ENCODE measurements at places on chromosomes 2 and 18. TPM values are rescaled to one million over a fixed set of nuclear protein-coding genes. Genes with fewer than 3 reads are reported as not detected.

The CROCC2 gene
- total RNA-seq, result not detected

DNA sequence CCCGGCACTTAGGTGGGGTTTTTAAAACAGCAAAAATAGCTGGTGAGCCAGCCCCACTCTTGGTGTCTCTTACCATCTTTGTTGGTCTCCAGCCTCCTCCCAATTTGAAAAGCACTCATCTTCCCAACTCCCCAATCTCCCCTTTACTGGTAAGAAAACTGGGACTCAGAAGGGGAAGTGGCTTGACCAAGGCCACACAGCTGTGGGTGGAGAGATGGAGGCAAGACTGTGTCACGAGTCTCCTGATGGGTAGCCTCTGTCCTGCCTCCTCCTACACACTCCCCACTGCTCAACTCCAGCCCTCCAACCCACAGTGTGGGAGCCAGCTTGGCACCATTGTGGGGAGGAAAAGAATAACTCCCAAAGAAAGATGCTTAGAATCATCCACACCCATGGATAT, 140.4 kb downstream of the SMAD2 start:
- H3K27ac ChIP-seq, result no peak overlapping the region
- H3K4me1 ChIP-seq, result no peaks in the 10 kb centered on the region
- H3K36me3 ChIP-seq, result no peaks in the 10 kb centered on the region
- H3K4me3 ChIP-seq, result no peak overlapping the region
- no peaks in the 10 kb centered on the region for H3K27me3 ChIP-seq

The RUFY4 gene
- total RNA-seq, result not detected

DNA sequence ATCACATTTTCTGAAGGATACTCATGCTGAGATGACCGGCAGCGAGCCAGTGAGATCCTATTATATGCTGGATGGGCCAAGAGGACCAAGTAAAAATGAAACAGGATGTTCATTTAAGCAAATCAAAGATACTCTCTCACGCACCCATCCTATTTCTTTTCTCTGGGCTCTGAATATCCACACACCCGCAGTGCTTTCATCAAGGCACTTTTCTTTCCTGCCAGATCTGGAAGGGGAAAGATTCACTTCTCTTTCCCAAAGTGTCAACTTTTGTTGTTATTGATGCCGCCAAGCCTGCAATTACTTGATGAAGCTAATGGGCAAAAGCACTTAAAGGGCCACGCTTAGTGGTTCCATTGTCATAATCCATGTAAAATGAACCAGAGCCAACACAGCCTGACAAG, 191.9 kb upstream of the CHAC2 start:
- H3K27ac ChIP-seq, result no peak overlapping the region
- DNase-seq, result no peak
- no peak overlapping the region for H3K4me3 ChIP-seq
- no peaks in the 10 kb centered on the region for H3K27me3 ChIP-seq
- no peaks in the 10 kb centered on the region for H3K4me1 ChIP-seq

The GRP gene
- not detected for total RNA-seq

DNA sequence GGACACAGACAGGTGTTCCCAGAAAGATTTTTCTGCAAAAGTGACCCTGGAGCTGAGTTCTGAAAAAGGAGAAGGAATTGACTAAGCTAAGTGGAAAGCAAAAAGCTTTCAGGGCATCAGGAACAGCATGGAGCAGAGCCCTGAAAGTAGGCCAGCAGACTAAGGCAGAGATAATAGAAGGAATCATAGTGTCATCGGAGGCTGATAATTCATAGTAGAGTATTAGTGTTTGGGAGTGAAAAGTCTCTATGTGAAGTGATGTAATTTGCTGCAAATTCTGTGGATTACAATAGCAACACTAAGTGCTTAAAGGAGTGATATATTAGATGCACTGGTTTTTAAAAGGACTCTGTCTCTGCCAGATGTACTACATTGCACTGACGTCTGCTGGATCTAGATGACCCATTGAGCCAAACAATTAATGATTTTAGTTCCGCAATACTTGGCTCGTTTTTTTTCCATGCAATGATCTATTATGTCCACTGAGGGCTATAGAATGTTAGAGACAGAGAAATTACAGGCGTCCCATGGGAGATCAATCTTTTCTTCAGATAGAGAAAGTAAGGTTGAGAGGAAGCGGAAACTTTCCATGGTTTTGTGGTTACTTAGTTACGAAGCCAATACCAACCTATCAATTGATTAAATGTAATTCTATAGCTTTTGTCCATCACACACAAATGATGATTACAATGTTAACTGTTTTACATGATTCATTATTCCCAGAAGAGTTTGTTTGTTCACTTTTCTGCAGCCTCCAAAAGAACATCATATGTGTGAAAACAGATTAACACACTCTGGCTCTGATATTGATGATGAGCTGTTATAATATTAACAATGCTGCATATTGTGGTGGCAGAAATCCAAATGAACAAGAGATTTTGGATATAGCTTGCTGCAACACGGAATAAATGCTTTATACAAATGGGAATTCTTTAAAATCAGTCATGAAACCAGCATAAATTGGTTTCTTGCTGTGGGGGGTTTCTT, 143.7 kb downstream of the MC4R start:
- H3K36me3 ChIP-seq, result no peaks in the 10 kb centered on the region
- no peaks in the 10 kb centered on the region for H3K27me3 ChIP-seq
- DNase-seq, result no peak
- H3K27ac ChIP-seq, result no peak overlapping the region
- no peaks in the 10 kb centered on the region for H3K4me1 ChIP-seq
- H3K4me3 ChIP-seq, result no peak overlapping the region

DNA sequence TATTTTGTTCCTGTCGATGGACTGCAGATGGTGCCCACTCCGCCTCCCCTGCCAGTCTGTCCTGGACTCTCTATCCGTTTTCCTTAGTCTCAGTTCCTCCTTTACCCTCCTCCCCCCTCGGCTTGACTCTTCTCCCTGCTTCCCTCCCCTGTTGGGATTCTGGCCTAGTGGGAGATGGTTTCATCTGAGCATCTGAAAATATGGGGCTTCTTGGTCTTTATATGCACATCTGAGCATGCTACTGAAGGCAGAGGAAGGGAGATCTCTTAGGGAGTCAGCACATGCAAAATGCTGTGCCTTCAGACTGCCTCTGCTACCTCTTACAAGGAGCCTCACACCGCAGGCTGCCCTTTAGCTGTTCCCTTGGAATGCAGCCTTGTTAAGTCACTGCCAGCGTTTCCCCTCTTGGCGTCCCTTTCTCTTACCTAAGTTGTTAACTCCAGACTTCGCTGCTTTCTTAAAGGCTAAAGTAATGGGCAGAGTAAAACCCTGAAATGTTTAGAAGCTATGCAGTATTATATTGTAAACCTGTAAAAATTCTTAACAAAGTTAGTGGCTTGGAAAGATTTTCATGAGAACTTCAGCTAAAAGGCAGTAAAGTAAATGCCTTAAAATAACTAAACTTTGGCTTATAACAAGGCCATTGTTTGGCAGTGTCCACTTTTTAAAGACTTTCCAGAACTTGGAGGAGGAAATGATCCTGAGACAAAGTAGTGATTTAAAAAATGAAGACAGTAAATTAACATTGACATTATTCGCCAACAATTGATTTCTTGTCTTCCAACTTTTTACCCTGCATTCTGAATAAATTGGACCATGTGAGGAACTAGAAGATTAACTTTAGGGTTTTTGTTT, 49.8 kb downstream of the LDLRAD4 start:
- no peak for DNase-seq
- no peaks in the 10 kb centered on the region for H3K36me3 ChIP-seq
- H3K27me3 ChIP-seq, result no peaks in the 10 kb centered on the region
- no peaks in the 10 kb centered on the region for H3K4me1 ChIP-seq
- H3K27ac ChIP-seq, result no peak overlapping the region

GRCh38 chr2:161708350-161708975, 84.2 kb downstream of the SLC4A10 start:
- H3K36me3 ChIP-seq, result no peaks in the 10 kb centered on the region
- no peaks in the 10 kb centered on the region for H3K27me3 ChIP-seq
- H3K4me3 ChIP-seq, result no peak overlapping the region
- no peak for DNase-seq
- H3K4me1 ChIP-seq, result no peaks in the 10 kb centered on the region

GRCh38 chr2:112737542-112738232, 16.9 kb downstream of the NT5DC4 start:
- no peaks in the 10 kb centered on the region for H3K27me3 ChIP-seq
- no peak for DNase-seq
- H3K4me1 ChIP-seq, result peaks cover 13% of the 10 kb centered on the region
- no peak overlapping the region for H3K27ac ChIP-seq
- H3K36me3 ChIP-seq, result peaks cover 4% of the 10 kb centered on the region

The FTCDNL1 gene
- 0.35 TPM for total RNA-seq

DNA sequence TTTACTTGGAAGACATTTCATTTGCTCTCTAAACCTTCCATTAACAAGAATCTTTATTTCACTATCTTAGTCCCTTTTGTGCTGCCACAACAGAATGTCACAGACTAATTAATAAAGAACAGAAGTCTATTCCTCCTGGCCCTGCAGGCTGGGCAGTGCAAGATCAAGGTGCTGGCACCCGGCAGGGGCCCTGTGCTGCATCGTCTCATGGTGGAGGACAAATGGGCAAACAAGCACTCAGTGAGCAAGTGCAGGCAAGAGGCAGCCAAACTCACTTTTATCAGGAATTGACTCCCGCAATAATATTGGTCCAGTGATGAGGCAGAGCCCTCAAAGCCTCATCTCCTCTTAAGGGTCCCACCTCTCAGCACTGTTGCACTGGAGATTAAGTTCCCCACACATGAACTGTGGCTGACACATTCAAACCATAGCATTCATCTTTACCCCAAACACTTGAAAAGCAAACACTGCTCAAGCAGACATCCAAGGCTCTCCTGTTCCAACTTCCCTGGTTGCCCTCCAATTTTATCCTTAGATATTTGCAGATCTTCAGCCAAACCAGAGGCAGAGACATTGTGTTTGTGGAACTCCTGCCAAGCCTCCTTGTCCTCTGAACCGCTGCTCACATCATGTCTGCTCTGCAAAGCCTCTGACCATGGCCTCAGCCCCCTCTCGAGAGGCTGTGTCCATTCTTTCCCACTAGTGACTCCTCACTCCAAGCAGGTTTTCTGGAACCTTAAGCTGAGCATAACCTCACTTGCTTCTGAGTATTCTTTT, 404.4 kb upstream of the SOX11 start:
- no peak overlapping the region for H3K4me3 ChIP-seq
- H3K27ac ChIP-seq, result no peak overlapping the region
- H3K4me1 ChIP-seq, result no peaks in the 10 kb centered on the region
- DNase-seq, result no peak

- DNase-seq, result no peak
- H3K4me1 ChIP-seq, result no peaks in the 10 kb centered on the region
- H3K4me3 ChIP-seq, result no peak overlapping the region
- H3K36me3 ChIP-seq, result no peaks in the 10 kb centered on the region
Measured at GRCh38 chr2:30492619-30493018, 45.6 kb downstream of the LCLAT1 start.

DNA sequence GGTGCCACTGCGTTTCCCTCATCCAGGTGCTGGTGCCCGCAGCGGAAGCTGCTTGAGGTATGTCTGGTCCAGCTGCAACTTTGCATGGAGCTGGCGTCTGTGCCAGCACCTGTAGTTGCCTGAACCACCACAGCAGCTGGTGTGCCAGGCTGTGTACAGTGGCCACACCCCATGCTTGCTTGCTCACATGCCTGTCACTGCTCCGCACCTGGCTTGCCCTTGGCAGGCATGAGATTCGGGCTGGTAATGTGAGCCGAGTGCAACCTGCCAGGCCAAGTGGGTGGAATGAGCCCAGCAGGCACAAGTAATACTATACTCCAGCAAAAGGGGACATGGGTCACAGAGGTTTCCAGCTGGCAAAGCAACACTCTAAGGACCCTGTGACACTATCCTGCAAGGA, 1123.3 kb upstream of the ACVR2A start:
- H3K4me3 ChIP-seq, result no peak overlapping the region
- H3K27ac ChIP-seq, result no peak overlapping the region
- H3K27me3 ChIP-seq, result no peaks in the 10 kb centered on the region
- H3K4me1 ChIP-seq, result no peaks in the 10 kb centered on the region

DNA sequence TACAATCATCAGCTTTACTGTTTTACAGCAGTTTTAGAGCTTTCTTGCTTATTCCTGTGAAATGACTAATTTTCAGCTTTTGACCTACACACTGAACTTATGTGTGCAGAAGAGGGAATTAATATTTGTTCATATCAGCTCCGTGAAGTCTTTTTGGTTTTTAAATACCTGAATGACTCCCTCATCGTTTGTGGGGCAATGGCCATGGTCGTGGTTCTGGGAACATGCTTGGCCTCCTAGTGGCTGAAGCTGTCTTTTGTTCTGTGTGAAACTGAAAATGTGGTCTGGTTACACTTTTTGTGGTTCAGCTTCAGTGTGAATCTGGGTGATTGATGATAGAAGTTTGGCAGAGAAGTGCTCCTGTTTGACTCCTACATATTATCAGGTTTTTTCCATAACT, 408.1 kb downstream of the THSD7B start:
- H3K36me3 ChIP-seq, result no peaks in the 10 kb centered on the region
- peak overlapping the region; percentile 42 for H3K27ac ChIP-seq
- H3K4me1 ChIP-seq, result peaks cover 19% of the 10 kb centered on the region

- DNase-seq, result no peak
- H3K36me3 ChIP-seq, result no peaks in the 10 kb centered on the region
- H3K27me3 ChIP-seq, result no peaks in the 10 kb centered on the region
- H3K27ac ChIP-seq, result no peak overlapping the region
Measured at GRCh38 chr2:237092506-237092905, 6.8 kb downstream of the COPS8 start.

DNA sequence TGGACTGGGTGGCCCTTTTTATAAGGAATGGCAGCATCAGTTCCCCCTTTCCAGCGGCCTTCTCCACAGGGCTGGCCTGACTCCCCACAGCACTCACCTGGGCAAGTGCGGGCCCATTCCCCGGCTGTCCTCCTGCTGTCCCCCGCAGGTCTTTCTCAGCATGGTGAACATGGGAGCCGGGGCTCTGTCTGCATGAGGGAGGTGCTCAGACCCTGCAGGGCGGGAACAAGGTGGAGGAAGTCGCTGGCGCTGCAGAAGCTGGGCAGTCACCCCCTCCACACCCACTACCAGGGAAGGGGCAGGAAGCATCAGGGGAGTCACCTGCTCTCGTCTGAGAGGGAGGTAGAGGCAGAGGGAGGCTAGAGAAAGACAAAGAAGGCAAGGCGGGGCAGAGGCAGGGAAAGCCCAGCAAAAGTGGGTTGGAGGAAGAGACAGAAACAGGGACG, 12.2 kb downstream of the HES6 start:
- no peak overlapping the region for H3K27ac ChIP-seq
- H3K4me3 ChIP-seq, result no peak overlapping the region
- no peaks in the 10 kb centered on the region for H3K27me3 ChIP-seq
- H3K4me1 ChIP-seq, result no peaks in the 10 kb centered on the region
- DNase-seq, result no peak

DNA sequence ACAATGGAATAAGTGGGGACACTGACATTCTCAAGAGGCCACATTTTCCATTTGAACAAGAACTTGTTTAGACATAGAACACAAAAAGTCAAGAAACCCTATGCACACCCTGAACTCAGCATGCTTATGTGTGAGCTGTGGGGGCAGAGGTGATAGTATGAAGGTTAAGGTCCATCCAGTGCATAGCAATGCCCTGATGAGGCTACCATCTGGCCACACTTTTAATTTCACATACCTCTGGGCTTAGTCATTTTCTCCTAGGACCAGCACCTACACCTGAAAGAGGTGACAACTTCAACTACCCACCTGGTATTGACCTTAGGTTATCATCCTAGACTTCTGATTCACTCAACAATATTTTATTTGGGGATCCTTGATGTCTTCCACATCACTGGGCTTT, 139.8 kb downstream of the PIK3C3 start:
- DNase-seq, result no peak
- H3K4me1 ChIP-seq, result no peaks in the 10 kb centered on the region
- no peak overlapping the region for H3K4me3 ChIP-seq
